ENCODE measurements at places on chromosomes 16 and 17.

DNA sequence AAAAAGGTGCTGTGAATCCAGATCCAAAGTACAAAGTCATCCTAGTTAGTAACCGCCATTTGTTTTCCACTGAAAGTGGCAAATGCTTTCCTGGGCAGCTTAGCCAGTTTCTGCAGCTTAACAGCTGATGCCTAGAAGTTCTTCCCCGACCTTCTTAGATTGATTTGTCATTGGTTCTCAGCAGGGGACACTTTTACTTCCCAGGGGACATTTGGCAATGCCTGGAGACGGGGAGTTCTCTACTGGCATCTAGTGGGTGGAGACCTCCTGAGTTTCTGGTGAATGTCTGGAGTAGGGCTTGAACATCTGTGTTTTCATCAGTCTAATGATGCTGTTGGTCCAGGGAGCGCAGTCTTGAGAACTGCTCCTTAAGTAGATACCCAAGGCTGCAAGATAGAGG lies 7.6 kb downstream of the DNAJA3 start:
- no peak for DNase-seq

DNA sequence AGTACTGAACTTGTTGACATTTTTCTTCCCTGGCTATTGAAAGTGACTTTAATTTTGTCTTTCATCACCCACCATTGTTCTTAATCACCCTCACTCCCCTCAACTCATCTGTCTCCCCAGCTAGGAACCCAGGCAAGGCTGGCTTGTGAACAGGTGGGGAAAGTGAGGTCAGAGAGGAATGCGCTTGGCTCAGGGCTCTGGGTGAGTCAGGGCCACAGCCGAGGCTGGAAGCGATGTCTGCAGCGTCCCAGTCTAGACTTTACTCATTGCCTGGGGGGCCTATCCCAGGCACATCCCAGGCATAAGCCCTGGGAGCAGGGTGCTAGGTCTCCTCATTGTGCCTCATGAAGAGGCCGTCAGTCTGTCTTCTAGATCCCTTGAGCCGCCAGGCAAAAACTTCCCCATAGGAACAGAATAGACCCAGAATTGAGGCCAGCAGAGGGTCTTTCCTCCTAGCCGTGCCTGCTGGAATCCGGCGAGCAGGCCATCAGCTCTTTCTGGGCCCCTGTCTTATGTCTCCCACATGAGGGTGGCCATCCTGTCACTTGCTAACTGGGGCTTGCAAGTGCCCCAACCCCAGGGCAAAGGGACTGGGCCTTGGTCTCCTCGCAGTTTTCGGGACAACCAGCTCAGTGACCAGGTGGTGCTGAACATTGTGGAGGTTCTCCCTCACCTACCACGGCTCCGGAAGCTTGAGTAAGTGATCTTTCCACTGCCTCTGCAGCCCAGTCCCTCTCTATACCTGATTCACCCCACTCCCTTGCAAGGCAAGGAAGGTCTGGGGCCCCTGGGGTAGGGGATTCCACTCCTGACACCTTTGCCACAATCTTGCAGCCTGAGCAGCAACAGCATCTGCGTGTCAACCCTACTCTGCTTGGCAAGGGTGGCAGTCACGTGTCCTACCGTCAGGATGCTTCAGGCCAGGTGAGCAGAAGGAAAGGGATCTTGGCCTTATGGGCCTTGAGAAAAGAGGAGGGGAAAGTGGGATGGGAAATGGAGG lies 40.1 kb downstream of the NLRC5 start:
- peak; percentile 89 for DNase-seq

DNA sequence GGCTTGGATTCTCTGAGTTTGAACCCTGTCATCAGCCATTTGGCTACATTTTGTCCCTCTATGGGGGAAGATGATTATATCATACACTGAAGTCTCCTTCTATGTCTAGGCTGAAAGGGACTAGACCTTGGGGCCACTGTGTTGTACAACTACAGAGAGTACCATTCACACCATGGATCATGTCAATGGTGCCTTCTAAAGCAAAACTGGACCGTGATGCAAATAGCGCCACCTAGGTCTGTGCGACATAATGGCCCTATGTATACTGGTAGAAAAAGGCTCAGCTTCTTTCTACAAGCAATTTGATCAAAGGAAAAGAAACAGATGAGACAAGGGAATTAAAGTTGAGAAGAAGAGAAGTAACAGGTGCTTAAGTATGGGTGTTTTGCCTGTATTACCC lies 100.7 kb downstream of the LYRM1 start:
- no peak for DNase-seq

DNA sequence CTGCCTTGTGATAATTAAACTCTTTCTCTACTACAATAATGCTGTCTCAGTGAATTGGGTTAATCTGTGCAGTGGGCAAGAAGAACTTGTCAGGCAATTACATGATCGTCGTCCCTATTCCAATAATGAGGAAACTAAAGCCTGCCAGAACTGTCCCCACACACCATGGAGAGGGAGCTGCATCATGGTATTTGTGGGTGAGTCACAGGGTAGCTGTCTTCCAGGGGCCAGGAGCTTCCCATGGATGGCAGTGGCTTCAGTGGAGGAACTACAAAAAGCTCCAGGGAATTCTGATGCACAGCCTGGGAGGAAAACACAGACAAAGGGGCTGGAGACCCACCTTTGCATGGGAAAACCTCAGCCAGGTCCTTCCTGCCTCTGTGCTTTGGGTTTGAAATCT lies 83.3 kb upstream of the C16orf82 start:
- peak; percentile 74 for DNase-seq

- no peak for DNase-seq
Observed at GRCh38 chr16:51907680-51908079, 639.3 kb downstream of the TOX3 start.

- no peak for DNase-seq
Observed at GRCh38 chr17:63780507-63780906, 6.5 kb downstream of the DDX42 start.

DNA sequence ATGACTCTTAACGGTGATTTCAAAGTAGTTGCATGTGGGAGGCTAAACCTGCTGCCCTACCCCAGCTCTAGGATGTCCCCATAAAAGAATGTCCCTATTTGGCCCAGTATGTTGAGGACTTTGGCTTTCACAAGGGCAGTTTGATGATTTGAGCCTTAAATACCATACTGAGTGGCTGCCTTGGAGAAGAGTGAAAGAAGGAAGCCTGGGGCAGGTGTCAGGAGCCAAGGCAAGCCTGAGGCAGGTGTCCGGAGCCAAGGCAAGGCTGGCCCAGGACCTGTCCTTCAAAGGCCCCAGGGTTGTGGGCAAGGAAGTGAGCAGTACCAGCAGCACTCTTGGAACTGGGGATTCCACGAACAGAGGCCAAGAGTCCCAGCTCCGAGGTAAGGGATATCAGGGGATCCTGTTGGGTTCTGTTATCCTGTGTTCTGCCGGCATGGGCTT lies 18.6 kb downstream of the ST6GALNAC2 start:
- no peak for DNase-seq

GRCh38 chr16:22424161-22424937 lies 49.9 kb upstream of the CDR2 start:
- peak; percentile 7 for DNase-seq

DNA sequence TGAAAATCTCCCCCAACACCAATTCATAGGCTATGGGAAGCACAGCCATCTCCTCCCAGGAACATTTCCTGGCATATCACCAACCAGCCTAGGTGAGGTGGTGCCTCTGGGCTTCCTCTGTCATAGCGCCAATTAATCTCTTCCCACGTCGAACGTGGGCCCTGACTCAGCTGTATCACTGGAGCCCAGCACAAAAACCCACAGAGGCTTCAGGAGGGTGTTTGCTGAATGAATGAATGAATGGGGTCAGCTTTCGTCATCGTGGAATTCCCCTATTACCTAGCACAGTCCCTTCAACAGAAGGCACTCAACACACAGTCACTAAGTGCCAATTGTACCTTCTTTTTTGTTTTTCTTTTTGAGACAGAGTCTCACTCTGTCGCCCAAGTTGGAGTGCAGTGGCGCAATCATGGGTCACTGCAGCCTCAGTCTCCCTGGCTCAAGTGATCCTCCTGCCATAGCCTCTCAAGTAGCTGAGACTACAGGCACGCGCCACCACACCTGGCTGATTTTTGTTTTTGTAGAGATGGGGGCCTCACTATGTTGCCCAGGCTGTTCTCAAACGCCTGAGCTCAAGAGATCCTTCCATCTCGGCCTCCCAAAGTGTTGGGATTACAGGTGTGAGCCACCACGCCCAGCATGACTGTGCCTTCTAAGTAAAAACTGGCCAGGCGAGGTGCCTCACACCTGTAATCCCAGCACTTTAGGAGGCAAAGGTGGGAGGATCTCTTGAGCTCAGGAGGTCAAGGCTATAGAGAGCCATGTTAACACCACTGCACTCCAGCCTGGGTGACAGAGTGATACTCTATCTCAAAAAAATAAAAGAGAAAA lies 4.1 kb downstream of the ZNF688 start:
- no peak for DNase-seq

- no peak for DNase-seq
Observed at GRCh38 chr17:43741636-43742035, 17.0 kb downstream of the SOST start.

DNA sequence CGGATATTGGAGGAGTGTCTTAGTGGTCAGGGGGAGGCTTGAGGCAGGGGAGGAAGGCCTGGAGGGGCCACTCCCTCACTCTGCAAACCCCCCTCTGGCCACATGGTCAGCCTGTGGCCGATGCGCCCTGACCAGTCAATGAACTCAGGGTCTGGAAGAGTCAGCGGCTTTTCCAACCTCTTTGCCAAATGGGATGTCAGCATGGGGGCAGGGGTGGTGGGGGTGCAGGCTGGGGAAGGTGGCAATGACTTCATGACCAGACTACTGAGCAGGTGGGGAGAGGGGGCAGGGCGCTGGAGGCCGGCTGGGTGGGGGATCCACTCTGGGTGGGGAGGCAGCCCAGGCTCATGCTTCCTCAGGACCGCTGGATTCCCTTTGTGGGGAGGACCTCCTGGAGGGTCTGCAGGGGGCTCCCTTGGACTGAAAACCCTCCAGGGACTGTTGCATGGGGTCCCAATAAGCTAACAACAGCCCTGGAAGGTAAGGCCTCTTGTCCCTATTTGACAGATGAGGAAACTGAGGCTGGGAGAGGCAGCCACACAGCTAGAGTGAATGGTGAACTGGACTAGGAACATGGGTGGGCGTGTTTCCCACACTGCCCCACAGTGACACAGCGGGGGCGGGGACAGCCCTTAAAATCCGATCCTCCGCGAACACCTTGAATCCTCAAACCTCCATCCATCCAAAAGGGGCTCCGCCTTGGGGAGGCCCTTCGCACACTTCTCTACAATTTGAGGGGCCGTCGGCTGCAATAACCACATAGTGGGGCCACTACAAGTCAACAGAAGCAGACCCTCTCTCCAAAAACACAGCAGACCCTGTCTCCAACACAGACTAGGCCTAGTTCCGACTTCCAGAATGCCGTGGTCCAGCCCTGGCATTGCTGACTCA lies 81.0 kb upstream of the TOB1 start:
- DNase-seq, result no peak

- DNase-seq, result no peak
Observed at GRCh38 chr16:3798838-3799237, 81.5 kb upstream of the TRAP1 start.

DNA sequence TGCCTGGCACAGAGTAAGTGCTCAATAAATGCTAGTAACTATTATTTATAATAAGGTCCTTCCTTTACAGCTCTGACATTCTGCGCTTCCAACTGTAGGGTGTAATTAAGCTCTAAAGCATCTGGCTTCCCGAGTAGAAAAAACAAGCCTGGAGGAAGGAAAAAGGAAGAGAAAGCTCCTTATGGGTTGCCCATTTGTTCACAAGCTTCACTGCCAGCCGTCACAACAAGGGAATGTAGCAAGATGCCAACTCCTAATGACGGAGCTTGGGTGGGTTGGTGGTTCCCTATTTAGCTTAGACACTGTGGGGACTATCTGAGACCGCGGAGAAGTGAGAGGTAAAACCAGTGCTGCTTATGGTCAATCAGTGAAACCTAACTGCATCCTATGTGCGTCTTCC lies 7.3 kb upstream of the RPRML start:
- no peak for DNase-seq

DNA sequence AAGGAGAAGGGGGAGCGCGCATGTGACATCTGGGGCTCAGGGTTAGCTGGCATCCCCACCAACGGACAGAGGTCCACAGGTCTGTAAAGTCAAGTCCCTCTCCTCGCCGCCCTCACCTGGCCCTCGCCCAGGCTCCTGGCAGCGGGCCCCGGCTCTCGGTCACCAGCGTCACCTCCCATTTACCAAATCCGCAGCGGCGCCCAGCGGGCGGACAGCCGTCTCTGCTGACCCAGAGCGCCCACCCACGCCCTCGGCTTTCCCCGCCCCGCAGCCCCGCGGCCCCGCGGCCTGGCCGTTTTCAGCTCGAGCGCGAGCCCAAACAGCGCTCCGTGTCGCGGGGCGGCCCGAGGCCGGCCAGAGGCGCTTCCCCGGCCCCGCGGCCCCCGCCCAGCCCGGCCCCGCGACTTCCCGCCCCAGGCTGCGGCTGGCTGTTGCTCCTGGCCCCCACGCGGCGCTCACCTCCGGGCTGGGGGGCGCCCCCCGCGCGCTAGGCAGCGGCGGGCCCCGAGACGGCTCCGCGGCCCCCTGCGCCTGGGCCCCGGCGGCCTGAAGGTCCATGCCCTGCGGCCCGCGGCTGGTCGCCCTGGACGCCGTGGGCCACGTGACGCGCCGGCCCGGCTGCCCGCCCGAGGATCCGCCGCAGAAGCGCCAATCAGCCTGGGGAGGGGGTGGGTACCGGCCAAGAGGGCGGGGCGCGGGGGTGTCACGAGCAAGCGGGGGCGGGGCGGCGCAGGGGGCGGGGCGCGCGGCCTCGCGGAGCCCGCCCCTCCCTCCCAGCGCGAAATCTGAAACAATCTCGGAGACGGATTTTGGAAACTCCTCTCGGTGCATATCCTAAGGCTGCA lies at the start of gene COPRS:
COPRS (minus strand) TSS at position 603 of the 845 bp plus-strand sequence; CDS start at position 558, 45 bp downstream.
- DNase-seq, result peak; percentile 63

- DNase-seq, result no peak
Observed at GRCh38 chr16:50470687-50471086, 77.5 kb upstream of the NKD1 start.

DNA sequence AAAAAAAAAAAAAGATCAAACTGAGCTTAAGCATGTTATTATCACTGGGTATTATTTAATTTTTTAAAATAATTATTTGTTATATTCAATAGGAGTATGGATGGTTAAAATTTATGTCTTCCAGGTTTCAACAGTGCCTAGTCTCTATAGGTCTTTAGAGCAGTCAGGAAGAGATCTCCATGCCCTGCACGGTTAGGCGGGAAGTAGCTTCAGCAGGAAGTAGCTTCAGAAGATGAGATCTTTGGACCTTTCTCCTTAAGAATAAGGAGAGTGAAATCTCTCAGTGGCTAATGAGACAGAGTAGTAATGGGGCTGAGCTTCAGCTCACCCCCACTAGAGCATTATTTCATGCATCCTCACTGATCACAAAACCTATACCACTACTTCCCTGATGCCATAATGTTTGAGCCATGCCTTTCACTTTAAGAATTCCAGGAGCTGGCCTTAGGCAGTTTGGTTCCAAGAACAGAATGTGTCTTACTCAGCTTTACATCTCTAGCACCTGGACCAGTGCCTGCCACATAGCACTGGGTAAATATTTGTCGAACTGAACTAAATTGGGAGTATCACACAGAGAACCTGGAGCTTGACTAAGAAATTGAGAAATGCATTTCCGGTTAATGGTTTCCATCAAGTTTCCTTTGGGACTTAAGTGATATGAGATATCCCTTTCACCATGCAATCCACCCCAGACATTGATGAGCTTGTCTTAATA lies 43.5 kb downstream of the SCPEP1 start:
- no peak for DNase-seq

GRCh38 chr17:39462631-39463375 lies 1.5 kb downstream of the CDK12 start:
- peak; percentile 2 for DNase-seq

GRCh38 chr17:82599674-82600661 lies 48.3 kb downstream of the WDR45B start:
- no peak for DNase-seq
